Natural killer cell (primary cell): ENCODE measurements at places on chromosomes 5 and 9. TPM values are rescaled to one million over a fixed set of nuclear protein-coding genes. Genes with fewer than 3 reads are reported as not detected.

DNA sequence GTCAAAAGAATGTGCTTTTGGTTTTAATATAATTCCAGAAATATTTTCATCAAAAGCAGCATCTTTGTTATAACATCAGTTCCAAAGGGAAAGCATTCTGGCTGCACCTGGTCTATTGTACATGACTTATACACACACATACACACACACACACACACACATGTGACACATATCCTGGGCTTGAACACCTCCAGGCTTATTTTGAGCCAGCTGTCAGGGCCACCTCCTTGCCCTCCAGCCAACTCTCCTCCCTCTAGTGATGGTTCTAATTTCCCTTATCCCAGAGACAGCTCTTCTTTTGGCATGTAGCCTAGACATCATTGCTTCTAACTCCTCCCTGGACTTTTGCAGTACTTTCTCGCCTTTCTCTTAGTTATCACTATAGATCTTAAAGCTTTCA is 115.0 kb downstream of the PIK3R1 start:
- DNase-seq, result no peak

Gene C1QTNF2
- total RNA-seq, result not detected

- DNase-seq, result no peak
Observed at GRCh38 chr5:52748590-52748989, 39.1 kb upstream of the ITGA1 start.

Gene OCLN
- 1.8 TPM for total RNA-seq

DNA sequence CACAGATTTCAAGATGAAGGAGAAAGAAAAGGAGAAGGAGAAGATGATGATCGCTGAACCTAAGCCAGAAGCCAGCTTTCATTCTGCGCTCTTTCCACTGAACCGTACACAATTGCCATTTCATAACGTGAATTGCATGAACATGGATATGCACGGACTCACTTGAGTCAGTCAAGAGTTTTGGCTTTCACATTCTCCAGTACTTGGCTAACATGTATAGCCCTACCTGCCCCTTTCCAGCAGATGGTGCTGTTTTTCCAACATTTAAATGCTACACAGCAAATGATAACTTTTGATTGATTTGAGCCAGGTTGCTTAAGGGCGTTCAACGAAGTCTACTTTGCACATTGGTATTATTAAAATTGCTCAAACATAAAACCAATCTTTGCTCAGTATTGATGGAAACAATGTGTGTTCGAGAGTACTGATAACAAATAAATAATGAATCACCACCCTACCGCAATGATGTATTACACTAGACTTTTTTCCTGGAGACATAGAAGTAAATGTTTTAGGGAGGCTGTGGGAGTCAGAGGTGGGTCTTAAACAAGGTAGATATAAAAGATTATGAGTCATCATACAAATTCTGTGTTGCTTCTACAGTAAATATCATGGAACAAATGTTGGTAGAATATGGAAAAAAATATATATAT is 196.4 kb downstream of the TRPM3 start:
- no peak for DNase-seq
